ENCODE measurements at places on chromosomes 7 and 10.
A peak's percentile ranks its signal among the peaks of the same experiment; 100 is the strongest.

- no peak for DNase-seq
Measured at GRCh38 chr10:121033366-121033765, 182.2 kb downstream of the WDR11 start.

DNA sequence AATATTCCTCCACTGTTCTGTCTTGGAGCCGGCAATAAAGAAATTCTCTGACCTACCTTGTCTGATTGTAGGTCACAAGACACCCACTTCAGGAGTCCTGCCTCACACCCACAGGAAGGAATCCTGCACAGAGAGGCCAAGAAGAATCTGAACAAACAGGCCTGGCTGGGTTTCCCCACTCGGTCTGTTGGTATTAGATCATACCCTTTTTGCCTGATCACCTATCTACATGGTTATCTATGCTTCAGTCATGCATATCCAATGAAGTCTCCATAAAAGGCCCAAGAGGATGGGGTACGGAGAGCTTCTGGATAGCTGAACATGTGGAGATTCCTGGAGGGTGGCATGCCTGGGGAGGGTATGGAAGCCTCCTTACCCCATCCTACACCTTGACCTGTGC is 12.3 kb downstream of the OGDH start:
- no peak for DNase-seq

DNA sequence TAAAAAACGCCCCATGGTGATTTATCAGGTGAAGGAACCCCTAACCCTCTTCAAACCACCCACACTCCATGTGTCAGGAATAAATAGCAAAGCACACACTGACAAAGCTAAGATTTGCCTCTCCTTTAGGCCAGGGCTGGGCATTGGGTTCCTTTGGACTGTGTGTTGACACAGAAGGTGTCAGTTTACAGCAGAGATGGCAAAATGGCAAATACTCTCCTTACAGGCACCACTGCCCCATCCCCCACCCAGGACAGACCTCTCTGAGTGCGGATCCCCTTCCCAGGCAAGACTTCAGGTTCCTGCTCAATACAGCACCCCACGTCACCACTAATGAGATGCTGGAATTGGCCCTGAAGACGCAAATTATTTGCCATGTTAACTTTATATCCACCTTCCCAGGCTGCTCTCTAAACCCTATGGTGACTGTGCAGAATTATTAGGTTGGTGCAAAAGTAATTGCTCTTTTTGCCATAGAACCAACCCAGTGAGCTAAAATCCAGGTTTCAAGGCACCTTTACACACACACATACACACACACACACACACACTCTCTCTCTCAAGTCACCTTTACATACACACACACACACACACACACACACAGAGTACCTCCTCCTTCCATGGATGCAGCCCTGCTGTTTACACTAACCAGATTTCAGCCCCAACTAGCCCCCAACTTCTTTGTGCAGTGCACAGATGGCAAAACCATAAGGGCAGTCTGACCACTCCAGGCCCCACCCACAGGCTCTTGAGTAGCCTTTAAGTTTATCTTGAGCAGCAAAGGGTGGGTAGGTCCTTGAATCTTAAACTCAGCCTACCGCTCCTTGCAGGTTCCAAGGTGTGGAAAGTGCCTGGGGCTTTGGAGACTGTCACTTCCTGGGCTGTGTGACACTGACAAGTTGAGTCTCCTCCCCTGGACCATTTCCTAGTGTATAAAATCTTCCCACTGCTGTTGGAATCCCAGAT is 4.0 kb upstream of the ZCCHC24 start:
- DNase-seq: no peak

- DNase-seq: no peak
Measured at GRCh38 chr10:49662169-49662830, 17.2 kb upstream of the C10orf53 start.

GRCh38 chr10:45441239-45442190 is 67.5 kb downstream of the ALOX5 start:
- no peak for DNase-seq

- no peak for DNase-seq
Measured at GRCh38 chr10:13872411-13872810, 285.6 kb downstream of the PRPF18 start.

DNA sequence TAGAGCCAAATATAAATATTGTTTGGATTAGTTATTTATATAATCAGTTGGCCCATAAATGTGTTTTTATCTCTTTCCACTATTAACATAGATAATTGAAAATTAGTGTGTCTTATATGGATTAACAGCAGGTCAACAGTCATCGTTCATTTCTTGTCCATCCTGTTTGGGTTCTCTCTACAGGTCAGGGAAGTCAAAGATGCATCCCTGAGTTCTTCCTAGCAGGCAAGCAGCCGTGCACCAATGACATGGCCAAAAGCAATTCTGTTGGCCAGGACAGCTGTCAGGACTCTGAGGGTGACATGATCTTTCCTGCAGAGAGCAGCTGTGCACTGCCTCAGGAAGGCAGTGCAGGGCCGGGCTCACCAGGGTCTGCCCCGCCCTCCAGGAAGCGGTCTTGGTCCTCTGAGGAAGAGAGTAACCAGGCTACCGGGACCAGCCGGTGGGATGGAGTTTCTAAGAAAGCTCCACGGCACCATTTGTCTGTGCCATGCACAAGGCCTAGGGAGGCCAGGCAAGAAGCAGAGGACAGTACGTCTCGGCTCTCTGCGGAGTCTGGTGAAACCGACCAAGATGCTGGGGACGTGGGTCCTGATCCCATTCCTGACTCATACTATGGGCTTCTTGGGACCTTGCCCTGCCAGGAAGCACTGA is 15.9 kb downstream of the FBH1 start:
- DNase-seq: no peak

DNA sequence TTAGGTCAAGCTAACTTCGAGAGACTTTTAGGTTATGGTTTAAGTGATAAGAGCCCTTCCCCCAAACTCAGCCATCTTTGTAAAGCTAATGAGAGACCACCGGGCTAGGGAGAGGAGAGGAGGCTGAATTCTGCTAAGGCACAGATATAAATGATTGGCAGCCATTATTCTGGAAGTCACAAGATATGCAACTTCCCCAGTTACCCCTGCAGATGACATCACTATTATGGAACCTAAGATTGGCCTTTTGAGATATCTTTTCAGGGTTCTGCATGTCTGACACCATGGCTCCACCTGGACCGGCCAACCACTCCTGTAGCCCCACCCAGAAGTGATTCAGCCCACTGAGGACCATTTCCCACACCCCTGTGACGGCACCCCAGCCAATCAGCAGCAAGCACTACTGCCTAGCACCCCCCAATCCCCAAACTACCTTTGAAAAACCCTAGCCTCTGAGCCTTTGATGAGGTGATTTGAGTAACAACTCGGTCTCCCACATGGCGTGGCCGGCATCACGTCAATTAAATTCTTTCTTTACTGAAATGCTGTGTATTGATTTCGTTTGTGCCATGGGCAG is 14.4 kb downstream of the VIPR2 start:
- DNase-seq: no peak

GRCh38 chr7:4070214-4070613 is 611.9 kb upstream of the FOXK1 start:
- no peak for DNase-seq

DNA sequence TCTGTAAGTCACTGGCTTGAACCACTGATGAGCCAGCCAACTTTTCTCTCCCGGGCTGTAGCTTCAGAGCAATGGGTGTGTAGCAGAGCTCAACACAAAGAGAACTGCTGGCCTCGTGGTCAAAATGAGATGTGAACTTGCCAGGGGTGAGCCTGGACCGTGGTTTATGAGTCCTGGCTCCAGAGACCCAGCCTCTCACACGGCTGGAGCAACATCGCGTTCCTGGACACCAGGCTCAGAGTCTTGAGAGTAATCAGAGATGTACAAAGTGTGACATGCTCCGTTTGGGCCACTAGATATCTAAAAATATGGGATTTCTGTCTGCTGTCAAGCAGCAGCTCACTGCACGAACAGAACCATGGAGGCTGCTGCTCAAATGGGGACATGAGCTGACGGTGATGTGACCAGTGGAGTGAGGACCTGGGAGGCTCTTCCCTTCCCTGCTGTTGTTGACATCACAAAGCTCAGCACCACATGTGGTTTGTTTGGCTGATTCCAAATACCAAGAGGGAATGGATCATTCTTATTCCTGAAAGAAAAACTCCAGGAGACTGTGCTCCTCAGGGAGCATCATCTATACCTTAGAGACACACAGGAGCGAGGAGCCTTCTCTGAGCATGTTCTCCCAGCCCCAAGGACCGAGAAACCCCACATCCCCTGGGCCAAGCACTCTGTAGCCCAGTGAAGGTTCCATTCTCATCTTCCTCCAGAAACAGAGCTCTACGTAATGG is 9.2 kb upstream of the SVIL start:
- no peak for DNase-seq

DNA sequence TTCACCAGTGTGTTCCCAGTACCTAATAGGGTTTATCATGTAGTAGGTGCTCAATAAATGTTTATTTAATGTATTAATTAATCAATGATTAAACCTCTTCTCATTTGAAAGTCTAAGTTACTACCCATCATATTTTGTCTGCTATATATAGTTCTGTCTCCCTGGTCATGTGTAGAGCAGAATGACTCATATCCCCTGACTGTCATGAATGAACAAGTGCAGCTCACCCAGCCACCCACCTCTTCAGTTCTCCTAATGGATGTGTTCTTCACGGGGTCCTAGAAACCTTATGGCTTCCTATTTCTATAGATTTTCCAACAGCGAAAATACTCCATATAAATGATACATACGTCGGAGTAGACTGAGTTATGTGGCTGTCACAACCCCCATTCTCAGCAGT is 64.5 kb downstream of the HIF1AN start:
- DNase-seq: no peak

GRCh38 chr7:16411391-16411790 is 9.9 kb downstream of the CRPPA start:
- DNase-seq: no peak

GRCh38 chr7:30931161-30931928 is 19.7 kb downstream of the AQP1 start:
- no peak for DNase-seq

DNA sequence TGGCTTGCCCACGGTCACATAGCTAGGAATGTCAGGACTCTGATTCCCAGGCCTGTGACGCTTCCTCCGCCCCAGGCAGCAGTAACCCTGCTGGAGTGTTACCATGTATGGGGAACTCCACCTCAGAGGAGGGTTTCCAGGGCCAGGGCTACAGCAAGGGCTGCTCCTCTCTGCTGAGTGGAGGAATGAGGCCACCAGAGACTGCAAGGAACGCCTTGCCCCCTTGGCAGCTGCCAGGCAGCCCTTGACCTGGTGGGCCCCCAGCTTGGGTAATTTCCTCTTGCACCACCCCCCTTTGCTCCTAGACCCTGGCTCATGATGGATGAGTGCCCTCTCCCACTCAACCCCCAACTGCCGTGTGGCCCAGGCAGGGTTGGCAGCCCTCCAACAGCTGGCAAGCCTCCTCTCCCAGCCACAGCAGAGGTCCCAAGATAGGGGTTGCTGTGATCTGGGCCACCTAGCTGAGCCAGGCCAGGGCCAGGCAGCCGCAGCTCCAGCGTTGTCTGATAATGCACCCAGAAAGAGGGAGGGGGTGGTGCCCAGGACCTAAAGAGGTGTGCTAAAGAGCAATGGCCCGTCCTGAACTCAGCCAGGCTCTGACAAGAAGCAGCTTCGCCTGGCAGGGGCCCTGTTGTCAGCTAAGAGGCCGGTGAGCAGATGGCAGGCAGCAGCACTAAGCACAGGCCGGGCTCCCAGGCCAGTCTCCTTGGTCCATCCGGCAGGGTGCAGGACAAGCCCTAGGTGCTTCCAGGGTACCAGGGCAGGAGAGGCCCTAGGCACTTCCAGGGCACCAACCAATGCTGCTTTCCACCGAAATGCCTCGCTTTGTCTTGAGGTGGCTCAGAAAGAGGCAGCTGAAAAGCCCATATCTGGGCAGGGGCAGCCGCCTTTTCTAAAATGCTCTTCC is 35.4 kb downstream of the DRGX start:
- DNase-seq: no peak

- peak; percentile 30 for DNase-seq
Measured at GRCh38 chr10:107409522-107409921, 245.0 kb upstream of the SORCS1 start.
